ENCODE measurements at places on chromosomes 3 and 15.

DNA sequence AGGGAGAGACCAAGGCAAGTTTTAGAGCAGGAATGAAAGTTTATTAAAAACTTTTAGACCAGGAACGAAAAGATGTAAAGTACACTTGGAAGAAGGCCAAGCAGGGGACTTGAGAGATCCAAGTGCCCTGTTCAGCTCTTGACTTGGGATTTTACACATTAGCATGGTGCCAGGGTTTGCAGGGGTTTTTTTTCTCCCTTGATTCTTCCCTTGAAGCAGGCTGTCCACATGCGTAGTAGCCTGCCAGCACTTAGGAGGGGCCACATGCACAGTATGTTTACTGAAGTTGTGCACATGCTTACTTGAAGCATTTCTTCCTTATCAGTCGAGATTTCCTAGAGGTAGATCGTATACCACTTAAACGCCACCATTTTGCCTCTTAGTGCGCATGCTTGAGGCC, 277.5 kb upstream of the AGTR1 start:
- no peak for DNase-seq

- DNase-seq, result peak; percentile 75
Measured at GRCh38 chr15:75727851-75728715, 15.4 kb upstream of the CSPG4 start.

DNA sequence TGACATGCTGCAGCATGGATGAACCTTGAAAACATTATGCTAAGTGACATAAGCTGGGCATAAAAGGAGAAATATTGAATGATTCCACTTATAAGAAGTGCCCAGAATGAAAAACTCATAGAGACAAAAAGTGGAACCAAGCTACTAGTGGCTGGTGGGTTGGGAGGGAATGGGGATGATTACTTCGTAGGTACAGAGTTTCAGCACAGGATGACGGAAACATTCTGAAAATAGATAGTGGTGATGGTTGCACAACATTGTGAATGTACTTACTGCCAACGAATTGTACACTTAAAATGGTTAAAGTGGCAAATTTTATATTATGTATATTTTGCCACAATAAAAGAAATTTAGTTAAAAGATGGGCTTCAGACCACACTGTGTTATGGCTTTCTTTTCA, 93.6 kb downstream of the RPLP1 start:
- no peak for DNase-seq

- no peak for DNase-seq
Measured at GRCh38 chr3:6351752-6352151, 509.2 kb upstream of the GRM7 start.

DNA sequence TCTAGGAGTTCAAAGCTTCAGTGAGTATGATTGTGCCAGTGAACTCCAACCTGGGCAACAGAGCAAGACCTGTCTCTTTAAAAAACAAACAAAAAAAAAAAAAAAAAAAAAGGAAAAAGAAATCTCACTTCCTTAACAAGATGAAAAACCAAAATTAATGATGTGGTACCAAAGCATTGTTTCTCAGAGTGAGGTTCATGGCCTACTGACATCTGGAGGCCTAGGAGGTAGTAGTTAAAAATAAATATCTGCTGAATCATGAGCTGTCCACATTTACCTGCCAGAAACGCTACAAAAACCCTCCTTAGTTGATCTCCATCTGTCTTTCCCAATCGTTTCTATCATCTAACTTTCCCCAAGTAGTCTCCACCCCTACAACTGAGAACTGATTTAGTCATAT, 51.2 kb downstream of the EPHA6 start:
- no peak for DNase-seq

DNA sequence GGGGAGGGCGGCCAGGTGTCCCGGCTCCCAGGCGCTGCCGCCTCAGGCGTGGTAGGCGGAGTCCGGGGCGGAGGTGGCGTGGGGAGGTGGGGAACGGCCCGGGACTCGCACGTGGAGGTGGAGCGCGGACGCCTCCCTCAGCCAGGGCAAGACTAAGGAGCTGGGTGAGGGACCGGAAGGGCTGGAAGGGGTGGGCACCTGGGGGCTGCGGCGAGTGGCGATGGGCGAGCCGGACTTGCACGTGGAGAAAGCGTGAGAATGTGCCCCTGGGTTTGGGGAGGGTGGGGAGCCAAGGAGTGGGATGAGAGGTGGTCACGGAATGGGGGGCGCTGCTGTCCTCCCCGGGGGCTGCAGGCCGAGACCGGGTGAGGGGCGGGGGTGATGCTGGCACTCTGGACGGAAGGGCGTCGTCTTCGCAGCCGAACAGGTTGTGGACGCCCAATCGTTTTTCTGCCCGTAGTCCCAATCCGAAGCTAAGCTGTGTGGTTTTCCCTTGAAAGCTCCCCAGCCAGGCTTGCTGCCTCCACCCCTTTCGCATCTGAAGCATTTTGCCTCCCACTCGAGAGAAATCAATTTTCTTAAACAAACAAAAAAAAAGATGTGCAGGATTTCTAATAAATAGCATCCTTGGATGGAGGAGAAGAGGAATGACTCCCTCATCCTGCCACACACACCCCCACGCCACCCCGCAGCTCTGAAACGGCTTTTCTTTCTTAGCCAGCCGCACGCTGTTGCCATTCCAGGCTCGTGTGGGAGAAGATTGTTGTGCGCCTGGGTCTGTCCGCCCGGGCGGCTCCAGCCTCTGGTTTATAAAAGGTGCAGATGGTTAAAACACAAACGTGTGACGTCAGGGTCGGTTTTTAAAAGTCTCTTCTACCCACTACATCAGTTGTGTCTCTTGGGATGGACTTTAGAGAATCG, 62.5 kb upstream of the ANKRD28 start:
- DNase-seq, result peak; percentile 12

- DNase-seq, result no peak
Measured at GRCh38 chr3:131151-131888, 65.2 kb upstream of the CHL1 start.

DNA sequence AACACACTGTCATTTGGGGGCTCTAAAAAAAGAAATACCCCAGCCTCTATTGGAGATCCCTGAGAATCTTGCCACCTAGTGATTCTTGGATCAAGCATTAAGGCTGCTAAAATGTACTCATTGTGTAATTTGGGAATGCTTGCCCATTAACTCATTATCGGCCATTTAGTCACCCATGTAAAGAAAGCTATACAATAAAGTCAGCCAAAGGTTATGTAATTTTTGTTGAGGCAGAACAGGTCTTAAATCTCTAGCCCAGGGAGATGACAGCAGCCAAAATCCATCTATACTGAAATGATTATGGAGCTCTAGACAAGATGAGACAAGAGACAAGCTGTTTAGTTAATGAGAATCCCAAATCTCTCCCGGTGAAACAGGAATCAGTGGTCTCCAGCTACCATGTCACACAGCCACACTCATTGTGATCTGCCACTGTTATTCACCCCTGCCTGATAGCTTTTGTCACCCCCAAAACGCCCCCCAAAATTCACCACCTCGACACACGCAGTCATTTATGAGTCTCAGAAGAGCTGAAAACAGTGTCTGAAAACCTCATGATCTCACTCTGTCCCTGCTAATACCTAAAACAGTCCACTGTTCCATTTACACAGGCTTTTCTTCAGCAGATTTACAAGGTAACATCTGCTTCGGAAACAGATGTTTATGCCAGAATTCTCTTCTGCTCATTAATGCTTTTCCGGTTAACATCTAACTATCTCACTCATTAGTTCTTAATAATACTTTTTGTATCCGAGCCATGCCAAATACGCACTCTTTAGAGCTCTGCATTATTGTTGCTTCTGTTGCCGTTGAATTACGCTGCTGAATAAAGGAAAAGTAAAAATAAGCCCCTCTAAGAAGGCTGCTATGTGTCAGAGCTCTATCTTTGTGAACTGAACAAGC, 138.5 kb downstream of the RORA start:
- no peak for DNase-seq

DNA sequence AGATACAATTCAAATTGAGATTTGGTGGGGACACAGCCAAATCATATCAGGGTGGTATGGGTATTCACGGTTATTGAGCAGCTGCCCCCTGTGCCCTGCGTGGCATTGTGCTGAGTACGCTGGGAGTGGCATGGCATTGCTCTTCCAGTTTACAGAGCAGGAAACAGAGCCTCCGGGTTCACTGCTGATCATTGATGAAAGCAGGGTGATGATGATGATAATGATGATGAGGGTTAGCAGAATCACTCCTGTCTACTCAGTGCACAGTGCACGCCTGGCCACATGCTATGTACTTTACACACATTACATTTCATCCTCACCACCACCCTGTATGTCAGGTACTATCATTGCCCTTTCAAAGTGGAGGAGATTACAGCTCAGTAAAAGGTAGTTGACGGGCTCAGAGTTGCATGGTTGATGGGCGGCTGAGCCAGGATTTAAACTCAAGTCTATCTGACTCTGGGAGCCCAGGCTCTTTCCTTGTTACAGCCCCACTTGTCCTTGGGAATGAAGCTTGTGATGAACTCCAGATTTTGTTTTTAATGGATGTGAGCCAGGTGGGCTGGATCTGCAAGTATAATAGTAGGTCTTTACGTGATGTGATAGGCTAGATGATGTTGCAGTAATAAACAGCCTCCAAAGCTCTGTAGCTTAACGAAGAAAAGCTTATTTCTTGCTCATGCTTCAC, 87.6 kb upstream of the MYZAP start:
- DNase-seq, result no peak

DNA sequence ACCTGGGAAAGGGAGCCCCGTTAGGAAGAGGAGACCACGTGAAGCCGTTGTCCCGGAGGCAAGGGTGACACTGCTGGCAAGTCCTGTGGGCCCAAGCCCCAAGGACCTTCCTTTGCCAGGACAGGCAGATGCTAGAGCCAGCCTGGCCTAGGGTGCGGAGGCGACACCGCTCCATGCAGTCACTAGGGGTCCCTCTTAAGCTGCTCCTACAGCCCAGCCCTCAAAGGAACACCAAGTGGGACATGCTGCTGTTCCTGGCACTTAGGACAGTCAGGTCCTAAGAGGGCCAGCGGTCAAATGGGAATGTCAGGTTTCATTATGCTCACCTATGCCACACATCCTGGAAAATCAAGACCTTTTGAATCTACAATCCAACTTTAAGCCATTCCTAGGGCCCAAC, 59.7 kb downstream of the RPN1 start:
- no peak for DNase-seq

- no peak for DNase-seq
Measured at GRCh38 chr3:14534516-14535191, 5.5 kb downstream of the GRIP2 start.

- no peak for DNase-seq
Measured at GRCh38 chr3:23263796-23264195, 60.7 kb downstream of the UBE2E2 start.

- DNase-seq, result peak; percentile 16
Measured at GRCh38 chr3:157865352-157866000, 240.7 kb downstream of the SHOX2 start.

DNA sequence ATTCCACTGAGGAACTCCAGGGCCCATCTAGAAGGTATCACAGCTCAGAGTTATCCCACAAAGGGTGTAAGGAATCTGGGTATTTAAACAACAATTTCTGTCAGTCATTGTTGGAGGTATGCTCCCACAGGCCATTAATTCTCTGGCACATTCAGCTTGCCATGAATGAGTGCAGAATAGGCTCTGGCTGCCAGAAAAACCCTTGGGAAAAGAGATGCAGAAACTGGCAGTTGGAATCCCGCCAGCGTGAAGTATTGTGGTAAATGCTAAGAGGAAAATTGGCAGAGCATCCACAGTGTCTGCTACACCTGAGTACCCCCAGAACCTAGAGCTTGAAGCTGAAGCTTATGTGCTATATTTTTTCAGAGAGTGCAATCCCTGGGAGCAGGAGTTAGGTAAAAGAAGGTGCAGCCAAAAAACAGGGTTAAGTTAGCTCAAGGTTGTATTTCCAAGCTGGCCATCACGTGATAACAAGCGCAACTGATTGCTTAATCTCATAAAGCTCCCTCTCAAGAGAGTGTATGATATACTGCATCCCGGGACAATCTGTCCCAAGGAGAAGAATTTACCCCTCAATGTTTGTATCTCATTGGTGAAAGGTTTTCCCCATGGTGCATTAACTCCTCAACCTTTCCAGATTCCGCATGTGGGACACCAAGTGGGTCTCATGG, 94.2 kb upstream of the ACP3 start:
- DNase-seq, result no peak

- DNase-seq, result no peak
Measured at GRCh38 chr3:32922078-32922477, 29.4 kb upstream of the CCR4 start.

- no peak for DNase-seq
Measured at GRCh38 chr3:11810276-11810675, 36.4 kb downstream of the TAMM41 start.

DNA sequence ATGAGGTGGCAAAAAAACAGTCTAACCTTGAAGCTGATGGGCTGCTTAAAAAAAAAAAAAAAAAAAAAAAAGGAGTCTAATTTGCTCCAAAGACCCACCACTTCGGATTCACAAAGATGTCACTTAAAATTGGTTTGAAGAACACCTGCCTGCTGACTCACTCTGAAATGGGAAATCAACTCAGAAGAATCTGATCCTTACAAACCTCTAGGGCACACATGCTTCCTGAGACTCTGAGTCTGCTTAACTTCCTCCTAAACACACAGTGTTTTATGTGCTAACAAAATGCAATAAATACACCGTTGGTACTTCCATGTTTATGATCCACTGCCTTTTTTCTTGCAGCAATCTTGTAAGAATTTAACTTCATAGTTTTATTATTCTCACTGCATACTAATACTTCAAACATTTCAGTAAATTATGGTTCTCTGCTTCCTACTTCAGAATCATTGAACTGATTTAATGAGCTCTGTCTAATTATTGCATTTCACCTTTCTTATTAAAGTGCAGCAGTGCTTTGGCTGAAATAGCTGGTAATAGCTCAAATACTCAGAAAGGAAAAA, 73.0 kb upstream of the FRMD4B start:
- DNase-seq, result no peak

DNA sequence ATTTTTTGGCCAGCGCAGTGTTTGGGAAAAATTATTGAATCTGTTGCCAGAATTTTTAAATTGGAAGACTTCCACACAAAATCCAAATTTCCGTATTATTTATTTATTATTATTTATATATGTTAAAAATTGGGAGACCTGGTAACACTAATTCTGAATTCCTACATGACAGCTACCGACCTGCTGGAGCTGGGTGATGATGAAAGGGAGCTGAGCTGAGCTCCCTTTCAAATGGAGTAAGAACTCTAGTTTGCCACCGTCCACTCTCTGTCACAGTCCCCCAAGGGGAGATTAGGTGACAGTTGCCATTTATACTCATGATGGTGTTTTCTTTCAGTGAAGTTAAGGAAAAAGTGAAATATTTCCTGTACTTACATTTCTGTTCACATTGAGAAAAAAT, 1.4 kb downstream of the CRTC3 start:
- DNase-seq, result no peak

- DNase-seq, result no peak
Measured at GRCh38 chr3:187120326-187120725, 19.0 kb downstream of the RPL39L start.
